ENCODE measurements at places on chromosomes 1 and 21. TPM values are rescaled to one million over a fixed set of nuclear protein-coding genes. Genes with fewer than 3 reads are reported as not detected.

The CD1E gene
- total RNA-seq, result not detected

The KRTAP19-1 gene
- total RNA-seq, result not detected

The MAP1LC3C gene
- 0.66 TPM for total RNA-seq

The B3GALT5 gene
- under 0.01 TPM for total RNA-seq

The CGN gene
- total RNA-seq, result under 0.01 TPM

DNA sequence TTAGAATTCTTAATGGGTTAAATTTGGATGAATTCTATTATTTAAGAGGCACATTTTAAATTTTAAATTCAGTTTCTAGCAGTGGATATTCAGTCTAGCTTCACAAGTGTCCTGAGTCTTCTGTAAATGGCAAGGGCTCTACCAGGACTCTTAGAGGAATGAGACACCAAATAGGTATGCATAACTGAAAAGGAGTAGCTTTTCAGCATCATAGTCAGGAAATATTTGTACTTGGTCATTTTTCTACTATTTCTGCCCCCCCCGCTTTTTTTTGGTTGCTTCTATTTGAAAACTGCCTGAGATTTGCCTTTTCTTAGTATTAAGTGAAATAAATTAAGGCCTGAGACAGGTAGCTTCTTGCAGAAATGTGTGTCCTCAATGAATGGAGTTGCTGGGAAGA lies 80.2 kb downstream of the MAST2 start:
- no peak overlapping the region for H3K27ac ChIP-seq
- H3K4me1 ChIP-seq, result no peaks in the 10 kb centered on the region
- peak; percentile 80 for DNase-seq
- no peaks in the 10 kb centered on the region for H3K36me3 ChIP-seq
- no peak overlapping the region for H3K4me3 ChIP-seq

DNA sequence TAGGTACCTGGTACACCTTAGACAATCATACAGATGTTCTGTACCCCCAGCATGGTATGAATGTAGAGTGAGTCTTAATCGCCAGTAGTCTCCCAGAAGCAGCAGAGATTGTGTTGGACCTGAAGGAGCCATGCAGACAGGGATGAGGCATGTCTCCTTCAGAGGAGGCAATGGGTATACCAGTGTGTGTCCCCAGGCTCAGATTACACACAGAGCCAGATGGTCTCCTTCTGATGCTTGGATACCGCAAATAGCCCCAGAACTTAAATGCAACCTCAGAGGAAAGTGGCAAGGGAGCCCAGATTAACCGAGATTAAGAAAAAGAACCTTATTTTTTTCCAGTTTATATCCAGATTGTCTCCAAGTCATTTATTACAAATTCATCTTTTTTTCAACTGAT lies 96.8 kb upstream of the C21orf91 start:
- no peak overlapping the region for H3K27ac ChIP-seq
- H3K4me1 ChIP-seq, result no peaks in the 10 kb centered on the region
- no peaks in the 10 kb centered on the region for H3K27me3 ChIP-seq
- no peaks in the 10 kb centered on the region for H3K36me3 ChIP-seq
- DNase-seq, result no peak
- H3K4me3 ChIP-seq, result no peak overlapping the region

DNA sequence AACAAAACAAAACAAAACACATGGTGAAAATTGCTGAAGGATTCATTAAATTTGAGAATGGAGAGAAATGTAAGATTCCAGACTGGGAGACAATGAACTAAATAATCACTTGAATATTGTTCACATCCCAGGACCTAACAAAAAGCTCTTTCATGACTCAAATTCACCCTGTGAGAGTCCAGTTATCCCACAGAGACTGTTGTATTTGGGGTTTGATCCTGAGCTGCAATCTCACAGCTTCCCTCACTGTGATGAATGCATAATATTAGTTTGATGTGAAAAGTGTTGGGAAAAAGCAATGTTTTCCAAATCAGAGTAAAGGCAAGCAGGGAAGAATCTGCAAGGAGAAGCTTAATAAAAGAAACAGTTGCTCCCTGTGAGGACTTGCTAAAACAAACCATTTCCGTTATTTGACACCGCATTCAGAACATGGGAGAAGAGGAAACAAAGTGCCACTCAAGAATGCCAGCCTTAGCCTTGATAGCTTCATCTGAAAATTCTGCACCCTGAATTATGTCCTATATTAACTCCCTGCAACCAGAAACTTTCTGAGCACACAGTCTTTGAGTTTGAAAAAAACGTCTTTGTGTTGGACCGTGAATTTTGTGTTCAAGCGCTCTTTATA lies 208.8 kb downstream of the DAB1 start:
- H3K36me3 ChIP-seq, result no peaks in the 10 kb centered on the region
- H3K27me3 ChIP-seq, result no peaks in the 10 kb centered on the region
- H3K27ac ChIP-seq, result no peak overlapping the region
- no peak overlapping the region for H3K4me3 ChIP-seq

DNA sequence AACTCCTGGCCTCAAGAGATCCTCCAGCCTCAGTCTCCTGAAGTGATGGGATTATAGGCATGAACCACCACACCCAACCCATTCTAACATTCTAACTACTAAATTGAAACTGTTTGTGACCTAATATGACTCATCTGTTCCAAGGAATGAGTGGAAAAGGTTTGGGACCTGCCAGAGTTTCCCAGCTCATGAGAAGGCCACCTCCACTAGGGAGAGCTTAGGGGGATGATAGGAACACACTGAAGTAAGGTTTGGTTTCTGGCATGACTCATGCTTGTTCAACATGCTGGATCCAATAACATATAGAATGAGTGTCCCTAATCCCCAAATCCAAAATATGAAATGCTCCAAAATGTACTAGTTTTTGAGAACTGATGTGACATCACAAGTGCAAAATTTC lies 18.9 kb upstream of the SCAF4 start:
- no peak overlapping the region for H3K27ac ChIP-seq
- DNase-seq, result no peak
- no peaks in the 10 kb centered on the region for H3K27me3 ChIP-seq
- no peaks in the 10 kb centered on the region for H3K4me1 ChIP-seq
- H3K4me3 ChIP-seq, result no peak overlapping the region
- H3K36me3 ChIP-seq, result no peaks in the 10 kb centered on the region

GRCh38 chr1:59279645-59280044 lies 17.2 kb upstream of the FGGY start:
- no peaks in the 10 kb centered on the region for H3K4me1 ChIP-seq
- no peak for DNase-seq
- no peak overlapping the region for H3K4me3 ChIP-seq
- H3K27me3 ChIP-seq, result no peaks in the 10 kb centered on the region
- H3K27ac ChIP-seq, result no peak overlapping the region

DNA sequence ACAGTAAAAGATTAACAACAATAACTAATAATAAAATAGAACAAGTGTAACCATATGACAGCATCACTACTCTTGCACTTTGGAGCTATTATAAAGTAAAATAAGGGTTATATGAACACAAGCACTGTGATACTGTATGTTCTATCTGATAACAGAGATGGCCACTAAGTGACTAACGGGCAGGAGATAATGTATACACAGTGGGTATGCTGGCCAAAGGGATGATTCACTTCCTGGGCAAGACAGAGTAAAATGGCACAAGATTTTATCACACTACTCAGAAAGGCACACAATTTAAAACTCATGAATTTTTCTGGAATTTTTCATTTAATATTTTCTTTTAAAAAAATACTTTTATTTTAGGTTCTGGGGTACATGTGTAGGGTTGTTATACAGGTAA lies 12.3 kb downstream of the SLC9C2 start:
- no peaks in the 10 kb centered on the region for H3K27me3 ChIP-seq
- H3K36me3 ChIP-seq, result no peaks in the 10 kb centered on the region
- no peak for DNase-seq
- no peak overlapping the region for H3K27ac ChIP-seq

- no peaks in the 10 kb centered on the region for H3K4me1 ChIP-seq
- no peaks in the 10 kb centered on the region for H3K36me3 ChIP-seq
- no peak overlapping the region for H3K4me3 ChIP-seq
Observed at GRCh38 chr1:162197615-162198421, 128.3 kb downstream of the NOS1AP start.

GRCh38 chr1:21022279-21023040 lies 154.2 kb downstream of the EIF4G3 start:
- no peaks in the 10 kb centered on the region for H3K36me3 ChIP-seq
- peak overlapping the region; percentile 6 for H3K4me3 ChIP-seq
- peak; percentile 99 for DNase-seq
- H3K4me1 ChIP-seq, result peaks cover 4% of the 10 kb centered on the region
- H3K27ac ChIP-seq, result peak overlapping the region; percentile 91

DNA sequence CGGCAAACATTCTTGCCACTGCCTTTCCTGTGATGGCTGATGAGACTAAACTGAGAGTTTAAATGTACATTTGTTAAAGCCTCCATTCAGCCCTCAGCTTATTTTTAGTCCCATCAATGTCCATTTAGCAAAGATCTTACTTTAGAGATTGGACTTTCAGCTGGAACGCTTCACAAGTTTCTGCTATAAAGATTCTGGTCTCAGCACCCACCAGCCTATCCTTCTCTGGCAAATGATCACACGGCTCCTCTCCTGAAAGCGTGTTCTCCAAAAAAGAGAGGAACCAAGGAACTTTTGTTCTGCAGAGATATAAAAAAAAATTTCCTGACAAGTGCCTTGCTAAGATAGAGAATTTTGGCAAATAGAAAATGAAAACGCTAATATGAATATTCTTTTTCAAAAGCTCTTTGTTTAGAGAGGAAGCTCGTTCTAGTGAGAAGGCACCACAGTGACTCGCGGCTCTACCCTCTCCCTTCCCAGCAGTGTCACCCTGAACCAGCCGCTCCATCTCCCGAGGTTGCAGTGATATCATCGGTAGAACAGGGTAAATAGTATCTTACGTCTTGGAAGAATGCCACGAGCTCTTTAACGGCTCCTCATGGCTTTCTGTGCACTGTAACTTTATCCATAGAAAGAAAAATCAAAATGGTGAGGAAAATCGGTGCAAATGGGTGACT lies 200.2 kb downstream of the APP start:
- no peak overlapping the region for H3K4me3 ChIP-seq
- no peak for DNase-seq
- peaks cover 3% of the 10 kb centered on the region for H3K4me1 ChIP-seq
- H3K27me3 ChIP-seq, result no peaks in the 10 kb centered on the region

DNA sequence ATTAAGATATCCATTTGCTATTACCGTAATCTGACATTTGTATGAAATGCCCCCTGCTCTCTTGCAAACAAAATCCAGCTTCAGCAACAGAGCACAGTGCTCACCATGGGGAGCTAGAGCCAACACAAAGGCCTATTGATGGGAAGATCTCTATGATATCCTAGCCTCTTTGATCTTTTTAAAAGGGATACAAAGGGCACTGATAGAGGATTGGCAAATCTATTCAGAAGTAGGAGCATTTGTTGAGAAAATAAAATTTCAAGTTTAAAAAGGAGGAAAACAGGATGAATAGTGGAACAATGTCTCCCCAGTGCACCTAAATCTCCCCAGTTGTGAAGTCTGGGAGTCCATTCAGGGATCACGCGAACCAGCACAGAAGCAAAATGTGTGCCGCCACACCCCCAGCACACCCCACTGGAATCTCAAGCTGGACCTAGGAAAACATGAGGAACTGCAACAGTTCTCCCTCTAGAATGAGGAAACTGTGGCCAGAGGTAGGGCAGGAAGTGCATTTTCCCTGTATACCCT lies 32.2 kb downstream of the MRAP start:
- peaks cover 15% of the 10 kb centered on the region for H3K36me3 ChIP-seq
- no peak overlapping the region for H3K27ac ChIP-seq
- H3K27me3 ChIP-seq, result no peaks in the 10 kb centered on the region
- no peak for DNase-seq
- no peaks in the 10 kb centered on the region for H3K4me1 ChIP-seq

GRCh38 chr1:31746687-31747086 lies 17.5 kb downstream of the ADGRB2 start:
- H3K4me3 ChIP-seq, result no peak overlapping the region
- no peaks in the 10 kb centered on the region for H3K27me3 ChIP-seq
- no peak for DNase-seq
- H3K4me1 ChIP-seq, result peaks cover 5% of the 10 kb centered on the region
- H3K27ac ChIP-seq, result no peak overlapping the region

- H3K27ac ChIP-seq, result no peak overlapping the region
- H3K4me1 ChIP-seq, result no peaks in the 10 kb centered on the region
- DNase-seq, result no peak
- H3K27me3 ChIP-seq, result no peaks in the 10 kb centered on the region
Observed at GRCh38 chr1:44932151-44932550, 54.2 kb downstream of the EIF2B3 start.

GRCh38 chr1:34770891-34771504 lies 10.0 kb upstream of the GJB3 start:
- H3K27me3 ChIP-seq, result no peaks in the 10 kb centered on the region
- no peak for DNase-seq
- no peaks in the 10 kb centered on the region for H3K4me1 ChIP-seq
- no peaks in the 10 kb centered on the region for H3K36me3 ChIP-seq
- H3K27ac ChIP-seq, result no peak overlapping the region
- no peak overlapping the region for H3K4me3 ChIP-seq

Measured in fibroblast of lung (primary cell).